ENCODE measurements at places on chromosomes 4 and X.

DNA sequence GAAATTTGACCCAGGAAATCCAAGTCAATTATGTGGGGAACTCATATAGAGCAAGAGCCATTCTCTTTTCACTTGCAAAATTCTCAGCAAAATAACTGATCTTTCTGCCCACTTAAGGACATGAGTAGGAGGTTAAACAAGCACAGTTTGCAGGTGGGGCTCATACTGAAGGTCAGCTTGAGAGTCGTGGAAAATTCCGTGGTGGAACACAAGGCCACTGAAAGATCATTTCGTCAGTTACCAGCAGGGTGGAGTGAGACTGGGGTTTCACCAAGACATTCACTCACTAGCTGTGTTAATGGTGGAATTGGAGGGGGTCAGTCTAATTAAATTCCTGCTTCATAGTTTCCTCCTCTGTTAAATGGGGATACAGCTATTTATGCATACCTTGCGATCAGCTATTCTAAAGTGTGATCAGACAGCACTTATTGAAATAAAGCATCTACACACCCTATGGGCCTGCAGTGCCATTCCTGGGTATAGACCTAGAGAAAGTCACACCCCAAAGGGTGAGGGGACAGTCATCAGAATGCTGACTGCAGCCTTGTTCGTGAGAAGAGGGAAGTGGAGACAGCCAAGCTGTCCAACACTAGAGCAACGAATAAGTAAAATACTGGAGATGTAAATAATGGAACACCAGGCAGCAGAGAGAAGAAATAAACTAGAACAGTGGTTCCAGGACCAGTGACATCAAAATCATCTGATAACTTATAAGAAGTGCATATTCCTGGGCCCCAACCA lies 42.7 kb upstream of the CLNK start:
- no peak for DNase-seq

- DNase-seq: no peak
Observed at GRCh38 chrX:65712005-65712806, 44.8 kb downstream of the MSN start.

DNA sequence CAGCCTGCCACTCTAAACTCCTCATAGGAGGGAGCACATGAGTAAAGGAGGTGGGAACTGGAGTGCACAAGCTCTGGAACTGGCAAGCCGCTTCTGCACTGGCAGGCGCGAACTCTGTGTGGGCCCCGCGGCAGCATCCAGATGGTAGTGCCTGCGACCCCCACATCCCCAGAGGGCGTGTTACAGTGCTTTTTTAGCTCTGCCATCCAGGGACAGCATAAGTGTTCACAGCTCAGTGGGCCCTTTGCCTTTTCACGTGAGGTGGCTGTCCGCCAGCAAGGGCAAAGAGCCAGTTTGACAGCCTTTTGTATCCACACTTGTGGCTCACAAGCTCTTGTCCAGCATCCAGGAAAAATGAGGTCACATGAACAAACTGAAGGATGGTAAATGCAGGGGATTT lies 581.6 kb upstream of the DIAPH2 start:
- no peak for DNase-seq

GRCh38 chrX:9110808-9111207 lies 76.9 kb upstream of the FAM9B start:
- DNase-seq: no peak

- no peak for DNase-seq
Observed at GRCh38 chr4:101695176-101695575, 95.4 kb upstream of the BANK1 start.

DNA sequence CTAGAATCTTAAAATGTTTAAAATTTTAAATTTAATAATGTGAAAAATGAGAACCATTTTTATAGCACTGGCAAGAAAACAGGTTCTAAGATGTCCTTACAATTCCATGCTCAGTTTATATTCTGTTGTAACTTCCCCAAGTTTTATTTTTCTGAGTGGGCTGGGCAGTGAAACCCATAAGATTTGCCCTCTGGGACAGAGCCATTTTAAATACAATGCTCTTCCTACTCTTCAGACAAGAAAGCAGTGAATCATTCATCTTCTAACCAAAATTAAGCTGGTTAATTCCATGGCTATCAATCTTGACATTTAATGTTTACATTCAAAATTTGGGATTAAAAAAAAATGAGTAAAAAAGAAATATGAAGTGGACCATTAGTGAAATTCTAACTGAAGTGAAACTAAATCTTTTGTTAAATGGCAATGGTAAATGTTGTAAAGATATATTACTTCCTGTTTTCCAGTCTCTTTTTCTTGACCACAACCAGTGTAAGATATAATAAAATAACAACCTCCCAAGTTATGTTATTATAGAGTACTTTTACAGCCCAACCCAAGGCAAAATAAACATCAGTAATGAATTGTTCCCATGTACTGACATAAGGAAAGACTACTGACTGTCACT lies 37.2 kb upstream of the PTPN13 start:
- DNase-seq: no peak
